ENCODE measurements at places on chromosomes 16 and 17. TPM values are rescaled to one million over a fixed set of nuclear protein-coding genes. Genes with fewer than 3 reads are reported as not detected.

PSME3 gene
- 141 TPM for total RNA-seq

KRTAP4-6 gene
- not detected for total RNA-seq

ASPHD1 gene
- total RNA-seq, result 17.6 TPM

SDR42E1 gene
- total RNA-seq, result 0.05 TPM

ARHGAP44 gene
- 23.8 TPM for total RNA-seq

ZSCAN10 gene
- 286 TPM for total RNA-seq

FTO gene
- total RNA-seq, result 62.6 TPM

GRCh38 chr16:48294724-48295123, 47.4 kb upstream of the ABCC11 start:
- H3K4me3 ChIP-seq, result no peak overlapping the region
- peaks cover 47% of the 10 kb centered on the region for H3K36me3 ChIP-seq
- no peak overlapping the region for H3K27ac ChIP-seq
- DNase-seq, result no peak
- H3K4me1 ChIP-seq, result peaks cover 14% of the 10 kb centered on the region
- H3K27me3 ChIP-seq, result no peaks in the 10 kb centered on the region

- DNase-seq, result no peak
- no peaks in the 10 kb centered on the region for H3K27me3 ChIP-seq
- H3K4me3 ChIP-seq, result no peak overlapping the region
- peaks cover 18% of the 10 kb centered on the region for H3K4me1 ChIP-seq
- H3K27ac ChIP-seq, result peak overlapping the region; percentile 30
These were observed 124.1 kb downstream of the TRIM37 start for GRCh38 chr17:58982626-58983025.

- H3K36me3 ChIP-seq, result peaks cover 44% of the 10 kb centered on the region
- H3K4me3 ChIP-seq, result no peak overlapping the region
- peak overlapping the region; percentile 89 for H3K27ac ChIP-seq
These were observed 12.4 kb downstream of the BCAR1 start for GRCh38 chr16:75238853-75239541.

- no peaks in the 10 kb centered on the region for H3K36me3 ChIP-seq
- H3K27ac ChIP-seq, result peak overlapping the region; percentile 76
- DNase-seq, result no peak
- H3K4me3 ChIP-seq, result peak overlapping the region; percentile 81
These were observed 1.7 kb downstream of the RABEP1 start for GRCh38 chr17:5283571-5284315.

- no peak for DNase-seq
- peaks cover 9% of the 10 kb centered on the region for H3K4me1 ChIP-seq
- H3K27me3 ChIP-seq, result peaks cover 7% of the 10 kb centered on the region
- no peak overlapping the region for H3K4me3 ChIP-seq
These were observed 4.2 kb downstream of the CEP112 start for GRCh38 chr17:66187718-66188117.

DNA sequence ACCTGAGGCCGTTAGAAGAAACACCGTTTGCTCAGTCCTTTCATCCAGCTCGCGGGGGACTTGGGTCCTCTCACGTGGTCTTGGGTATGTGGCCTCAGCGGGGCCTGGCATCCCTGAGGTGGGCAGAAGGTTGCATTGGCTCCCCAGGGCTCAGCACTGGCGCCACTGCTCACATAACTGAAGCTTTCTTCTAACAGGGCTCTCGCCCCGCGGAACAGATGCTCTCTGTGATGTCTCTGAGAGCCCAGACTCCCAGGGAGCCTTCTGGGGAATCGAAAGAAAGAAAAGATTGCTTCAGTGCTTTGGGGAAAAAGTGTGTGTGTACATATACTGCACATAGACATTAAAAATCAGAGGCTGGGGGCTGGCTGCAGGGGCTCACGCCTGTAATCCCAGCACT, 10.1 kb downstream of the MGRN1 start:
- H3K27me3 ChIP-seq, result no peaks in the 10 kb centered on the region
- 0 out of 2 replicates have a peak, but pooled peaks cover 4% of the 10 kb centered on the region for H3K4me1 ChIP-seq
- peaks cover 8% of the 10 kb centered on the region for H3K36me3 ChIP-seq
- H3K27ac ChIP-seq, result peak overlapping the region; percentile 74
- no peak overlapping the region for H3K4me3 ChIP-seq

DNA sequence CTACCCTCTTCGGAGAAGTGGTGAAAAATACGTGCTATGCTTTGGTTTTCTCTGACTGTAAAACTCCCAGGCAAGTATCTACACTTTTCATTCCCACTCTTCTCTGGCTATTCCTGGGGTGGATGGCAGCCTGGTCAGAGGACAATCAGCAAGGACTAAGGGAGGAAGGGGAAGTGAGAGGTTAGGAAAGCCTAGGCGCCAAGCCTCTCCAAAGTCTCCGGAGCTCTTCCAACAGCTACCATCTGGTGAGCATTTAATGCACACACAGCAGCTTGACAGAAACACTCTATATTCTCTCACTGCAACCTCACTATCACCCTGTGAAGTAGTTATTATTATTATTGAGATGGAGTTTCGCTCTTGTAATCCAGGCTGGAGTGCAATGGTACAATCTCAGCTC, 65.1 kb downstream of the WSCD1 start:
- no peak overlapping the region for H3K27ac ChIP-seq
- no peaks in the 10 kb centered on the region for H3K36me3 ChIP-seq
- no peak for DNase-seq

DNA sequence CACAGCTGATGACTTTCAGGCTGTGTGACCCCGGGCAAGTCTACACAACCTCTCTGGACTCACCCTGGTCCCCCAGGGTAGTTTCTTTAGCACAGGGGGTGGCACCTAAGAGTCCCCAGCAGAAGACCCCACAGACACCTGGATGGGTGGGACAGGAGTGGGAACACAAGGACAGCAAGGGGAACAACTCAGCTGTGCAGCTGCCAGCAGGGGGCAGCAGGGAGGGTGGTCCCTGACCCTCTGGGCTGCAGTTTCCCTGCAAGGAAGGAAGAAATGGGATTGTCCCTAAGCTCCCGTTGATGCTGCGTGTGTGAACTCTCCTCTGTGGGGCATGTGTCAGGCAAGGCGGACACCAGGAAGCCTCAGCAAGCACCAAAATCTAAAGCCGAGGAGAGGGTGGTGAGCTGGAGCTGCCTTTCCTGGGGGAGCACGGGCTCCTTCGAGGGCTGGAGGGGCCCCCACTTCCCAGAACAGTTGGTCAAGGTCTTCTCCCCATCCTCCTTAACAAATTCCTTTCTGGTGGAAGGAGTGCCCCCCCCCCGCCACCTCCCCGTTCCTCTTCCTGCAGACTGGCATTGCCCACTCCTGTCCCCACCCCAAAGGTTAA, 24.1 kb upstream of the CDH5 start:
- H3K4me1 ChIP-seq, result peaks cover 7% of the 10 kb centered on the region
- H3K4me3 ChIP-seq, result no peak overlapping the region
- H3K27me3 ChIP-seq, result peaks cover 7% of the 10 kb centered on the region

DNA sequence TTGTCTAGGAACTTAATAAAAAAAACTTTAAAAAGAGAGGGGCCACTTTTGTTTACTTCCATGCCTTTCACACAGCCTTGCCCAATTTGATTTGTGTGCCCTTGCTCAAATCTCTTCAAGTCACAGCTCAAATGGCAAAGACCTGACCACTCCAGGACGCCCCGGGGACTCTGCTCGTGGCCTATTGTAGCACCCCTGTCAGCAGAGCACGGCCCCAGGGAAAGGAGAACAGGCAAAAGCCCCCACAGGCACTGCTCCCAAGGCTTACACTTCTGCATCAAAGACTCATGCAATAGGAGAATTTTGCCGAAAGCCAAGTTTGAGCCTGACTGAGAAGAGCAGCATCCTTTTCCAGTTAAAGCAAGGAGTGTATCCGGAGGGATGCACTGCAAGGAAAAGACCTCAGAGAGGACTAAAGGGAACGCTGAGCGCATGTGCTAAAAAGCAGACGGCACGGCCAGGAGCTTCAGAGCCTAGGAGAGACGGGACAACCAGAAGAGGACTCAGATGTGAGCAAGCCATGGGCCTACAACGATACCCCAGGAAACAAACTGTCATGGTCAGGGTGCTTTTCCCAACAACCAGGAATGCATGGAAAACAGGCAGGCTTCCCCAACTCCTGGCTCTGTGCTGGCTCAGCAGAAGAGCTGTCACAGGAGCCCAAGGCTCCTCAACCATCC, 8.2 kb downstream of the CREBBP start:
- DNase-seq, result no peak
- peak overlapping the region; percentile 87 for H3K27ac ChIP-seq
- no peak overlapping the region for H3K4me3 ChIP-seq
- peaks cover 86% of the 10 kb centered on the region for H3K4me1 ChIP-seq

- H3K4me3 ChIP-seq, result peak within 1 kb of the TSS; percentile 91
- peaks cover 23% of the 10 kb centered on the region for H3K27me3 ChIP-seq
- peak; percentile 22 for DNase-seq
- peaks cover 27% of the 10 kb centered on the region for H3K4me1 ChIP-seq
- H3K36me3 ChIP-seq, result peaks cover 12% of the 10 kb centered on the region
These were observed at the start of gene CRAMP1 for GRCh38 chr16:1612320-1613111. Gene CRAMP1, plus strand, starts transcription at chr16:1612360. Its CDS starts 2,280 bp downstream, at chr16:1614640.

DNA sequence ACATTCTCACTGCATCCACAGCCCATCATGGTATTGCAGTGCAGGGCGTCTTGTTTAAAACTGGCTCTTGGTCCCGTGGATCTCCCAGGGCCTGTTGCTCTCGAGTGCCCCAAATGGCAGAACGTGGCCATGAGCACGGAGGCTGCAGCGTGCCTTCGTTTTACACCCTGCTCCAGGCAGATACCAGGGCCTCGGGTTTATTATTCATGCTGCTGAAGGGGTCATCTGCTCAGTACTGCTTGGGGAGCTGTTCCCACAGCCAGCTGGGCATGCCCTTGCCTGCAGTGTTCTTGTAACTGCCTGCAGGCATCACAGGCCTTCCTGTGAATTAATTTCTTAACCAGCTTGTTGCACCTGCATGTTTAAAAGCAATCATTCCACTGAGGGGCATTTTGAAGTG, 129.7 kb upstream of the CHMP6 start:
- DNase-seq, result no peak
- H3K27me3 ChIP-seq, result no peaks in the 10 kb centered on the region
- H3K27ac ChIP-seq, result peak overlapping the region; percentile 79
- peaks cover 9% of the 10 kb centered on the region for H3K36me3 ChIP-seq
